ENCODE measurements at places on chromosomes 12 and 14. TPM values are rescaled to one million over a fixed set of nuclear protein-coding genes. Genes with fewer than 3 reads are reported as not detected.

The LRRIQ1 gene
- total RNA-seq, result not detected

GRCh38 chr12:44459569-44459968 lies 416.5 kb downstream of the NELL2 start:
- no peak for DNase-seq

GRCh38 chr14:29149798-29150197 lies 383.2 kb downstream of the FOXG1 start:
- DNase-seq, result no peak

GRCh38 chr12:64701283-64701682 lies 57.9 kb downstream of the GNS start:
- DNase-seq, result no peak
